ENCODE measurements at places on chromosomes 13 and 19.

GRCh38 chr19:24159707-24160106 lies 72.7 kb downstream of the ZNF254 start:
- ATAC-seq, result no peak

DNA sequence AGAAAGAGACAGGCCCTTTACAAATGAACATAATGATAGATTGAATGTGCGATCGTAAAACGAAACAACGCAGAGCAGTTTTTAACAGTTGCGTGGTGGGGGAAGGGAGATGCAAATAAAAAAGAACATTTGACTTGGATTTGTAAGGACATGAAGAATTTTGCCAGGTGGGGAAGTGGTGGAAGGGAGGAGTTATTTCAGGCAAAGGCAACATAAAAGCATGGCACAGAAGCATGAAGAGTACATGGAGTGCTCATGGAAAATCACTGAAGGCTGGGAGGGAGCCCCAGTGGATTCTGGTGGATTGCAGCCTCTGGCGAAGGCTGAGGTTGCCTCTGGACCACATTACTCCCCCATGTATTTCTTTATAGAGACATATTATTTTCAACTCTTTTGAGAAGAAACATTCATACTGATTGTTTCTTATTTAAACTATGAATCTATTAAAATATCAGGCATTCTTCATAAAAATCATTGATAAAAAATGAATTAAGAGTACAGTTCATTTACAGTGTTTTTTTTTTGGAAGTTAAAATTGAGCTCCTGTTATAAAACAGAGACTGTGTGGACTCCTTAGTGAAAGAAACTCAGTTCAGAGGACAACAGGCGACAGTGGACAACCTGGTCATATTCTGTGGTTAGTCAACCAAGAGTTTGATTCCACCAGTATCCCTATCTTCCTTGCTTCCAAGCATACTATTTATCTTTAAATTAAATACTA lies 57.5 kb downstream of the STARD13 start:
- peak; percentile 23 for ATAC-seq

- no peak for ATAC-seq
Measured at GRCh38 chr19:33343301-33343700, 30.2 kb upstream of the CEBPG start.

DNA sequence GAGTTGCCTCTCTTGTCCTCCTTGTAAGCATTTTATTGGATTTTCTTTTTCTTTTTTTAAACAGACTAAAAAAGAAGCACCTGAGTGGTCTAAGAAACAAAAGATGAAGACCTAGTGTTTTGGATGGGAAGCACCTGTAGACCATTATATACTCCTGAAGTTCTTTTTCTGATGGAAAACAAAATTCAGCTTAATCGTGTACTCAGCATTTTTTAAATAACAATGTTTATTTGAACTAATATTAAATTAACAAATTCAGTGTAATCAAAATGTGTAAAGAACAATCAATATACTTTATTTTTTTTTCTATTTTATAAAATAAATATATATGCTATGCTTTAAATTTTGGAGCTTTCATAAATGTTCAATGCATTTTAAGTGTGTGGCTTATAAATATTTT lies 43.0 kb upstream of the KLF5 start:
- no peak for ATAC-seq

- ATAC-seq, result peak; percentile 27
Measured at GRCh38 chr19:53812335-53812734, 11.8 kb downstream of the NLRP12 start.

DNA sequence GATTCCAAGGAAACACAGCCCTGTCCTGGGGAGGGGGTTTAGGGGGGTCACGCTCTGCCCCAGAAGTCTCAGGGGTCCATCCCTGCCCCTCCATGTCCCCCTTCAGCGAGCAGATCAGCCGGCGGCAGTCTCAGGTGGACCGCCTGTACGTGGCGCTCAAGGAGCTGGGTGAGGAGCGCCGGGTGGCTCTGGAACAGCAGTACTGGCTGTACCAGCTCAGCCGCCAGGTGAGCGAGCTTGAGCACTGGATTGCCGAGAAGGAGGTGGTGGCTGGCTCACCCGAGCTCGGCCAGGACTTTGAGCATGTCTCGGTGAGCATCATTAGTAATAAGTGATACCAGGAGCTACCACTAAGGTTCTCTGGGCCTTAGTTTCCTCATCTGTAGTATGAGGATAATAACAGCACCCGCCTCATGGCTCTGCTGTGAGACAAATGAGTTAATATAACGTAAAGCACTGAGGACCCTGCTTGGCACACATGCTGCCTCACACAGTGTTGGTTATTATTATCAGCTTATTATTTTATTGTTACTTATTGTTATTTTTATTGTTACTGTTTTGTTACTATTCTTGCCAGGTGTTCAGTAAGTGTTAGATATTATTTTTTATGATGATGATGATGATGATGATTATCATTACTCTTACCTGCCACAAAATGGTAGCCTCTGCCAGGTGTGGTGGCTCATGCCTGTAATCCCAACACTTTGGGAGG lies 20.5 kb upstream of the SHKBP1 start:
- no peak for ATAC-seq

DNA sequence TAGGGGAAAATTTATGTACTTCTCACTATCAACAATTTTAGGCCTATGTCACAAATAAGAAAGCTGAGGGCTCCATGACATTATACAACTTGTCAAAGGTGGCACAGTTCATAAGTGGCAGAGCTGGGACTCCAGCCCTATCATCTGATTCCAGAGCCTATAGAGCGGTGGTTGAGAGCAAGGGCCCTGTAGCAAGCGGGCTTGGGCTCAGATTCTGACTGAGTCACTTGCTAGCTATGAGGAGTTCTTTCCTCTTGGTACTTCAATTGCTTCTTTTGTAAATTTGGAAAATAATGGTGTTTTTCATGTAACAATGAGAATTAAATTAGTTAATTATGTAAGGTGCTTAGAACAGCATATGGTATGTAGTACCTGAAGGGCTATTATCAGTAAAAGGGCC lies 28.7 kb upstream of the FAM216B start:
- no peak for ATAC-seq

GRCh38 chr13:60944016-60944415 lies 471.6 kb downstream of the PCDH20 start:
- ATAC-seq, result no peak

- ATAC-seq, result no peak
Measured at GRCh38 chr19:47821460-47822020, at the start of gene CRX. Gene CRX, plus strand, starts transcription at chr19:47821937. Its CDS starts 12,507 bp downstream, at chr19:47834444.

- no peak for ATAC-seq
Measured at GRCh38 chr19:37197768-37198167, 12.6 kb downstream of the ZNF585B start.

DNA sequence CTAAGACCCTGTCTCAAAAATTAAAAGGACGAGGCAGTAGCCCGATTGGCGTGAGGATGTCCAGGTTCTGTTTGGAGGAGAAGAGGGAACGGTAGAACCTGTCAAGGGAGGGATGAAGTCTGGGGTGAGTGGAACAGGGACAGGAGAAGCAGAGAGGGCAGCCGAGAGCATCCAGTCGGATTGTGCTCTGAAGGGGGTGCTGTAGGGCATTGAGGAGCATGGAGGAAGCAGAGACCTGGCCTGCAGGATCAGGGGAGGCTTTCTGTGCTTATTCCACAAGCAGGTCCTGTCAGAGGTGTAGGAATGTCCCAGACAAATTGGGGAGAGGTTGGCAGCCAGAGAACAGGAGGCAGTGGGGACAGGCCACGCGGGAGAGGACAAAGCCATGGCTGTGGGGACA lies 14.1 kb downstream of the AP2A1 start:
- no peak for ATAC-seq

GRCh38 chr19:10968527-10969135 lies 7.8 kb downstream of the SMARCA4 start:
- ATAC-seq, result no peak

DNA sequence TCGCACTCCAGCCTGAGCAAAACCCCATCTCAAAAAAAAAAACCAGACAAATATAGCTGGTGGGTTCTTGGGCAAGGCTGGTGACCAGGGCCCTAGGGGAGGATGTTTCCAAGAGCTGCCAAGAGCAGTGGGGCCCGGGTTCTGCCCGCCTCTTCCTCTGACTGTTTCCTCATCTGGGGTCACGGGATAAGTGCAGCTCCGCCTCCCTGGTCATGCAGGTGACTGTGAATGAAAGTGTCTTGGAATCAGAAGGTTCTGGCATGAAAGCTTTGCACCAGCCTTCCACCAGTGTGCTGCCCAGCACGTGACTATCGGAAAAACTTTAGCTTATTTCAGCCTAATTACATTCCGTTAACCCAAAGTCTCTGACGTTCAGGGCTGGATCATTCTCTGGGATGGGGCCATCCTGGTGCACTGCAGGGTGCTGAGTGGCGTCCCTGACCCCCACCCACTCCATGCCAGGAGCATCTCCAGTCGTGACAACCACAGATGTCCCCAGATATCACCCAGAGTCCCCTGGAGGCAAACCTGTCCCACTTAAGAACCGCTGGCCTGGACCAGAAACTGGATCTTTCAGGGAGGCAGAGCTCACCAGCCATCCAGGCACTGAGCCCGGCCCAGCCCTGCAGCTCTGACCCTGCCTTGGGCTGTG lies 85.6 kb downstream of the GNG7 start:
- ATAC-seq, result no peak

GRCh38 chr13:79998381-79998880 lies 342.5 kb downstream of the SPRY2 start:
- ATAC-seq, result no peak

DNA sequence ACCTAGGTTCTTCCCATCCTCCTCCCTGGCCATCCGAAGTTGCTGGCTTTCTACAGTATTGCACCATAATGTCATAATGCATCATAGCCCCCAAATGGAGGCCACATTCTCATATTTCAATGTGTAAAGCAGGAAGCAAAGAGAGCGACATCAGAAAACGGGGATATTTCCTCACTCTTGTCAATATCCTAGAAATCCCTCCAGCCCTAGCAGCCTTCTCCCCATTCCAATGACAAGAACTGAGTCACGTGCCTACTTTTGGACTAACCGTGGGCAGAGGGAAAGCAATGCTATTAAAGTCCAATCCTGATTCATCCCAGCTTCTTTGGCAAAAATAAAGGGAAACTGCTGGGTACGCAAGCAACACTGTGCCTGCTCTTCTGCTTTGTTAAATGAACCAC lies 4.3 kb upstream of the RAP2A start:
- no peak for ATAC-seq

GRCh38 chr13:89755729-89756492 lies 1591.6 kb upstream of the MIR17HG start:
- ATAC-seq, result no peak

DNA sequence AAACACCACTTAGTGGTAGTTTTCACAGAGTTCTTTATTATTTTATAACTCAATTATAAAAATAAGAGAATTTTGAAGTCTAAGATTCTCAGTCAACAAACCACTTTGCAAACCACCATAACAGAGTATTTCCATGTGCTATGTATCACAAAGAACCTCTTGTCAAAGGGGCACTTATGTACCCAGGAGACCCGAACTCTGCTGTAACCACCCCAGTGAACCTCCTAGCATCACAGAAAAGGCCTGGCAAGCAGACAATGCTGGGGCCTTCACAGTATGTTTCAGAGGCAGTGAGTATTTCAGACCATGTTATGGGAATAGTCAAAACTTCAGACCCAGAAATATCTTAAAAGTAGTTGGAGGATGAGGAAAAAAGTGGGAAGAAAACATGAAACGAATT lies 714.1 kb downstream of the EFNB2 start:
- no peak for ATAC-seq

GRCh38 chr13:47069133-47069532 lies 172.3 kb upstream of the HTR2A start:
- no peak for ATAC-seq

DNA sequence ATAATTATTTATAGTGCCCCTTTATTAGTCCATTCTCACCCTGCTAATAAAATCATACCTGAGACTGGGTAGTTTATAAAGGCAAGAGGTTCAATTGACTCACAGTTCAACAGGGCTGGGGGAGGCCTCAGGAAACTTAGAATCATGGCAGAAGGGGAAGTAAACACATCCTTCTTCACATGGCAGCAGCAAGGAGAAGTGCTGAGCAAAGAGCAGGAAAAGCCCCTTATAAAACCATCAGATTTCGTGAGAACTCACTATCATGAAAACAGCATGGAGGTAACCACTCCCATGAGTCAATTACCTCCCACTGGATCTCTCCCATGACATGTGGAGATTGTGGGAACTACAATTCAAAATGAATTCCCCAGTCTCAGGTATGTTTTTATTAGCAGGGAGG lies 89.9 kb upstream of the STARD13 start:
- no peak for ATAC-seq

DNA sequence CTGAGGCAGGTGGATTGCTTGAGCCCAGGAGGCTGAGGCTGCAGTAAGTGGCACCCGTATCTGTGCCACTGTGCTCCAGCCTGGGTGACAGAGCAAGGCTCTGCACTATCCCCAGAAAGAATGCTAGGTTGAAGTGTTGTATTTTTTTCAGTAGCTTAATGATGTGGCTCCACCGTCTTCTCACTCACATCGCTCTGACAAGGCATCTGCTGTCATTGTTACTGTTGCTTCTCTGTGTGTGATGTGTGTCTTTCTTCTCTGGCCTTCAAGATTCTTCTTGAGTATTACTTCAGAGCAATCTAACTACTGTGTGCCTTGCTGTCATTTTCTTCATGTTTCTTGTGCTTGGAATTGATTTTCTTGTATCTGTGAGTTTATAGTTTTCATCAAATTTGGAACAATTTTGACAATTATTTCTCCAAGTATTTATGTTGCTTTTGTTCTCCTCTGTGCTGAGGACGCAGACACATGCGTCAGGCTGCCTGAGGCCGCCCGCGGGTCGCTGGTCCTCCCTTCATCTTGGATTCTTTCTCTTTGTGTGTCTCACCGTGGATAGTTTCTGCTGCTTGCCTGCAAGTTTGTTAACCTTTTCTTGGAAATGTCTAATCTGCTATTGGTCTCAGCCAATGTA lies 10.8 kb downstream of the ADPRHL1 start:
- ATAC-seq, result no peak

GRCh38 chr13:78674638-78675037 lies 15.7 kb upstream of the OBI1 start:
- no peak for ATAC-seq

GRCh38 chr19:58572818-58573657 lies at the start of gene MZF1:
Gene MZF1, minus strand, starts transcription at chr19:58573335. Its CDS starts 1,946 bp downstream, at chr19:58571389.
- ATAC-seq, result peak; percentile 77

- ATAC-seq, result no peak
Measured at GRCh38 chr19:15843203-15843893, 27.9 kb upstream of the OR10H1 start.

DNA sequence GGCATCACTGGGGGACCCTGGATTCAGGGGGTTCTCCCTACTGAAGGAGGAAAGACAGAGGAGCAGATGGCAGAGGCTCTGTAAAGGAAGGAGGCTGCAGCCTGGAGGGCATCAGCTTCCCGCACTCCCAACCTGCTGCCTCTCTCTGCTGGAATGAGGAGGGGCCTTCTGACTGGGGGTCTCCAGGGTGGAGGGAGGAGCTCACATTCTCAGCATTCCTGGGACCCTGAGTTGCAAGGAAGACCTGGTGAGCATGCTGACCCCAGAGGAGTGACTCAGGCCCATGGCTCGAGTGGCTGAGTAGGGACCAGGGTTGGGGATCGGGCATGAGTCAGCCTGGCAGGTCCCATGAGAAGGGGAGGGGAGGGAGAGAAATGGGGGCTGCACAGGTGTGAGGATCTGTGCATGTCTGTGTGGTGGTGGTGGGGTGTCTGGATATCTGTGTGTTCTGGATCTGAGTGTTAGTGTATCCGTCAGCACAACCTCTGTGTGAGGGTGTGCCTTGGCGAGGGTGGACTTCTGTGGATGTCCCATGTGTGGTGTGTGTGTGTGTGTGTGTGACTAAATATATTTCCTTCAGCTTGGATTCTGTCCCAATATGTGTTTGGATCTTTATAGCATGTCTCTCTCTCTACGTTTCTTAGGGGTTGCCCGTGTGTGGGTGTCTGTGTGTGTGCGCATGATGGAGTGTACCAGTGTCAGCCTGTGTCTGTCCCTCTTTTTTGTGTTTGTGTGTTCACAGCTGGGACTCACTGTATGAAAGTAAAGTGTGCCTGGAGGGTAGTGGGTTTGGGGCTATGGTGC lies 4.6 kb downstream of the AXL start:
- peak; percentile 24 for ATAC-seq

All from SK-N-SH treated with all-trans-retinoic acid at 6 μM for 48 hours (cell line).